Stimulated activated CD4-positive, alpha-beta T cell treated with anti-CD3 and anti-CD28 coated beads, Interleukin-1b, Interleukin-23, amount 100 ng/mL, for 1 hour (primary cell): ENCODE measurements at places on chromosomes 13 and 19.

GRCh38 chr13:111491659-111492058 is 171.2 kb downstream of the TEX29 start:
- no peak for DNase-seq

GRCh38 chr19:1494115-1494815 is 3.3 kb downstream of the REEP6 start:
- no peak for DNase-seq

DNA sequence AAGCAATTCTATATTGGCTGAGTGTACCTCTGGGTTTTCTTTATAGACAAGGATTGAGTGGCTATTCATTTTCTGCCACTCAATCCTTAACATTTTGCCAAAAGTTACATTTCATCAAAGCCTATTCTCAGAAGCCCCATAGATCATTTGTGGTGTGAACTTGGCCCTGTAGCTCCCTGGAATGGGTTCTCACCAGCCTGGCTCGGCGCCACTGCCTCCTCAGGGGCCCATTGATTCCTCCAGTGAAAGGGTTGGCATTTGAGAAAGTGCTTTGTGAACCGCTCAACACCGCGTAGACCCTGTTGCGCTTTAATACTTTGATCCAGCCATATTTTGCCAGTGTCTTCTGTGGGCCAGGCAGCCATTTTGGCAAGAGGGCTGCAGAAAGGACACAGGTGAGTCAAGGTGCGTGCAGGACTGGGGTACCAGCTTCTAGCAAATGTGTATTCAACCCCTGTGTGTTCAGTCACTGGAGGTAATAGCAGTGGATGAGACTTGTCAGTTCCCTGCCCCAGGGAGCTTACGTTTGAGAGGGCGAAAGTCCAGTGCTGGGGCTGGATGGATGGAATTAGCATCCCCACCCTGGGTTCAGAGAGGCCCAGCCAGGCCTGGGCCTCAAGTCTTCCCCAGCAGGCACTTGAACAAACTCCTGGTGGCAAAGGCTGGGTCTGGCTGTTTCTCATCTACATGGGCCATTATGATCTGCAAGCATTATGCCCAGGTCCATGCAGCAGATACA is 3.8 kb downstream of the RAB8A start:
- no peak for DNase-seq

DNA sequence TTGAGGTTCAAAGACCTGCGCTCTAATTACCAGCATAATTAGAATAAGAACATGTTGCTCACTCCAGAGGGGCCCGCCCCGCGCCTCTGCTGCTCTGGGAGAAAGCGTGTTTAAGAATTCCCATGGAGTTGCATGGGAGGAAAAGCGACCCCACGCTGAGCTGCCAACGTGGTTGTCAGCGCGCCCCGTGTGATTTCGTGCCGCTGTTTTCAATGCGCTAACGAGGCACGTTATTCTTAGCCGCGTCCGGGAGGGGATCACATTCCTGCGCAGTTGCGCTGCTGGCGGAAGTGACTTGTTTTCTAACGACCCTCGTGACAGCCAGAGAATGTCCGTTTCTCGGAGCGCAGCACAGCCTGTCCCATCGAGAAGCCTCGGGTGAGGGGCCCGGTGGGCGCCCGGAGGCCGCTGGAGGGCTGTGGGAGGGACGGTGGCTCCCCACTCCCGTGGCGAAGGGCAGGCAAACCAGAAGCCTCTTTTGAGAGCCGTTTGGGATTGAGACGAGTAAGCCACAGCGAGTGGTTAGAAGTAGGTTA is 173.8 kb upstream of the SOX1 start:
- no peak for DNase-seq

GRCh38 chr13:50993934-50994333 is 84.3 kb downstream of the RNASEH2B start:
- DNase-seq, result no peak

DNA sequence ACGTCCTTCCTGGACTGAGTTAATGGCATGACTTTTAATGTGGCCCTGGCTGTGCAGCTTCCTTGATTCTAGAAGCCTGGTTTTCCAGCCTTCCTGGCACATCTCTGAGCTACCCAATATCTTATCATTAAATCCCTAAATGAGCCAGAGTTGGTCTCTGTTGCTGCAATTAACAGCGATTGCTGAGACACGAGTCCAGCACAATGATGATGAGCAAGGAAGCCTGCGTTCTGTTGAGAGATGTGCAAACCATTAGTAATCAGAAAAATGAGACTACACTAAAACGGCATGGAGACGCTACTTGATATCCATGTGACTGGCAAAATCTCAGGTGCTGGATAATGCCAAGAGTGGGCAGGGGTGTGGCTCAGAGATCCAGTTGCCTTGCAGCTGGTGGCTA is 26.2 kb downstream of the GPR42 start:
- no peak for DNase-seq

GRCh38 chr13:44243198-44243857 is 130.3 kb upstream of the SERP2 start:
- no peak for DNase-seq

DNA sequence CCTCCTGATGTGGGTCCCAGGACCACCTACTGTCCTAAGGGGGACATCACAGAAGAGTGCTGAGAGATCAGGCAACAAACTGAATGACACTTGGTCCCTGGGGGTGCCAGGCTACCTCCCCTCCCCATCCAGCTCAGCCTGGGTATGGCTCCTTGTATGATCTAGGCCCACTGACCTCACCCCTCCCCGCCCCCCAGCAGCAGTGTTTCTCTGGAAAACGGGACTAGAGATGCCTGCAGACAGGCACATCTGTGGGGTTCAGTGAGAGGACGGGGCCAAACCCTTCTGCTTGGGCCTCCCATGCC is 9.3 kb downstream of the ACP4 start:
- DNase-seq, result no peak

DNA sequence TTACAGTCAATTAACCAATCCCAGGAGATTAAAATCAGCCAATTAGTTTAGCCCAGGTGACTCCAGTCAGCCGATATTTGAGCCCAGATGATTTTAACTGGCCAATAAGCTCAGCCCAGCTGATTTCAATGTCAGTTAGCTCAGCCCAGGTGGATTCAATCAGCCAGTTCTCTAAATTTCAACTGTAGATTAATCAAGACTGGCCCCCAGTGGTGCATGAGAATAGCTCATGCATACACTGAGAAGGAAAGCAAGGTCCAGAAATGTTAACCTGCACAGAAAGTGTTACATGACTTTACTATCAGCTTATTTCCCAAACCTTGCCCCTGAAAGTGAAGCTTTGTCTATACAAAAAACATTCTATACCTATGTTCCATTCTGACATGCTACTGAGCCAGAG is 55.4 kb upstream of the ZNF724 start:
- DNase-seq, result no peak
